ENCODE measurements at places on chromosomes 11 and 22.
A peak's percentile ranks its signal among the peaks of the same experiment; 100 is the strongest.

DNA sequence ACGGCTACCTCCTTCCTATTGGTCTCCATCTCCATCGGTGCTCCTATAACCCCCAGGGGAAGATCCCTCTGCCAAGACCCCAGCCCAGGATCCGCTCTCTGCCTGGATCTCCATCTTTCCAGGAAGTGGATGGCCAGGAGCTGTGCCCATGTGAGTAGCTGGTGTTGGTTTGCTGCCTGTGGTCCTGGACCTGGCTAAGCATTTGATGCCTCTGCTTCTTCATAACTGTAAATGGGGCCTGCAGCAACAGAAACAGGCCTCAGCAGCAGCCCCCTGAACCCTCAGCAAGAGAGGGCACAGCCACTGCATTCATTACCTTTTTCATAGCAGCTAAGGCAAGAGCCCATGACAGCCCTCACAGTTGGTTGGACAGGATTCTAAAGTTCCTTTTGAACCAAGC, 26.6 kb upstream of the CSNK2A3 start:
- no peak for DNase-seq

DNA sequence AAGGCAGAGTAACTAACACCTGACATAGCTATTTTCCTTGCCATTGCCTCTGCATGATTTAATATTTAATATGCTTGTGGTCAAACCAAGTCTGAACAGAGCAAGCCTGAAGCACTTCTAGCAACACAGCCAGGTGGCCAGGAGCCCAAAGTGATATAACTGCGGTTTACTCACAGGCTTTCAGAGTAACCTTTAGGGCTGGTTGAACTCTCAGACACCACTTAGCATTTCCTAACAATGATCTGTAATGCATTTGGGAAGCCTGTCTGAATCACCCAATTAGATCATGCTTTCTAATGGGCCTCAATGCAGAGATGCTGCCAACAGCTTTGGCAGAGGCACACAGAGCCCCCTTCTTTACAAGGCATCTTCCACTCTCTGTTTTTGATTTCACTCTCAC, 96.1 kb downstream of the FDX1 start:
- no peak for DNase-seq

DNA sequence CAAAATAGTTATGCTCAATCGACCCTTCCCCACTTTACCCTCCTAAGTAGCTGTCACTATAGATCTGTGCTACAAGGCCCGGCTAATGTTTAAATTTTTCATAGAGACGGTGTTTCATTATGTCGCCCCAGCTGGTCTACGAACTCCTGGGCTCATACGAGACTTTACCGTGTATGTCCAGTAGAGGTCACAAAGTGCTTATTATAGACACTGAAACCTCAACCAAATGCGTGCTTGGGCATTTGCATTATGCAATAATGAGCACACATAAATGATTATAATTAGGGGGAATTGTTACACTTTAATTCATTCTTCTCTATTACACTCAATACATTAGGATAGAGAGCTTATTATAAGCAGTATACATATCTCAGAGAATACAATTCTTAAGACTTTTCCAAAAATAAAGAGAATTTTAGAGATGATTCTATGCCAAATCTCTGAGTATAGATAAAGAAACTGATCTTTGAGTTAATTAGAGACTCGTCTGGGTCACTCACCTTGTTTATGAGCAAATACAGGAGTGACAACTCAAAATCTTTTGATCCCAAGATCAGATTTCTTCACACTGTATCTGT, 12.5 kb upstream of the MRPL16 start:
- DNase-seq, result peak; percentile 32

DNA sequence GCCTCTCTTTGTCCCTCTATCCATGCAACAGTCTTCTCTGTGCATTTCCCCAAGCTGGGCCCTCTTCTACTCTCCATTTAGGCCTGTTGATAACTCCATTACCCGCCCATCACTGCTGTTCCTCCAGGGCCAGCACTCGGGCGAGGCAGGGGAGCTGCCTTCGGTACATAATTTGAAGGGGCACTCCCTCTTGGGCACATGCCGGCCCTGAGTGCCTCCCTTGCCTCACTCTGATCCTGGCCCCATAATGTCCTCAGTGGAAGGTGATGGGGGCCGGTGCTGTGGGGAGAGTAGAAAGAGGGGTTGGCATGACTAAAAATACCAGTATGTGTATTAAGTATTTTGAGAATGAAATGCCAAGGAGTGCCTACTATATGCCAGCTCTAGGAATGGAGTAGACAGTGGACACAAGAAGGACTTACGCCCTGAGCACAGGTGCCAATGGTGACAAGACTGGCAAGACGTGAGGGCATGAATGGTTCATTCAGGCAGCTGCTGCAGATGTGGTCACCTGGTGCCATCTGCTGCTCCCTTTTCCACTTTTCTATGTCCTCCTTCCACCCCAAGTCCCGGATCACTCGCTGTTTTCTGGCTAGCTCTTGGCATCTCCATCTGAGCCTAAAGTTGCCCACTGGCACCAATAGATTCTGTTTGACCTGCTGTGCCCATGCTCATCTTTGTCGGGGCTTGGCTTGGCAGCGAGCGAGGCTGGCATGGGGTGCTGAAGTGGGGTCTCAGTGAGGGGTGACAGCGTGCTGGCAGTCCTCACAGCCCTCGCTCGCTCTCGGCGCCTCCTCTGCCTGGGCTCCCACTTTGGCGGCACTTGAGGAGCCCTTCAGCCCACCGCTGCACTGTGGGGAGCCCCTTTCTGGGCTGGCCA, 22.6 kb downstream of the TMEM218 start:
- DNase-seq, result no peak

GRCh38 chr22:46171940-46172339, 21.6 kb downstream of the PPARA start:
- DNase-seq, result no peak

DNA sequence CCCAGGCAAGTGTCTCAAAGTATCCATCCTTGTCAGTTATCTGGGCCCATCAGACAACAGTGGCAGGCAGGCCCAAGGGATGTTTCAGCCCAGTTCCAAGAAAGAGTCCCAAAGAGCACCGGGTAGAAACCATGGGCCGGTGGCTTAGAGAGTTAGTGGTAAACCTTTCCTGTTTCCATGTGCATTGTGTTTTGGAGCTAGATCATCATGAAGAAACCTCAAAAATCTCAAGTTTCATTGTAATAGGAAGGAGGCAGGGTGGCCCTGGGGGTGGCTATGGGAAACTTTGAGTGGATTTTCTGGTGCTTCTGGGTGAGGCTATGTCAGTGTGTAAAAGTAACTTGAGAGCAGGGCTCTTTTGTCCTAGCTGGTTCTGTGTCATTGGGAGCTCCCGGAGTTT, 68.1 kb downstream of the UBASH3B start:
- no peak for DNase-seq

DNA sequence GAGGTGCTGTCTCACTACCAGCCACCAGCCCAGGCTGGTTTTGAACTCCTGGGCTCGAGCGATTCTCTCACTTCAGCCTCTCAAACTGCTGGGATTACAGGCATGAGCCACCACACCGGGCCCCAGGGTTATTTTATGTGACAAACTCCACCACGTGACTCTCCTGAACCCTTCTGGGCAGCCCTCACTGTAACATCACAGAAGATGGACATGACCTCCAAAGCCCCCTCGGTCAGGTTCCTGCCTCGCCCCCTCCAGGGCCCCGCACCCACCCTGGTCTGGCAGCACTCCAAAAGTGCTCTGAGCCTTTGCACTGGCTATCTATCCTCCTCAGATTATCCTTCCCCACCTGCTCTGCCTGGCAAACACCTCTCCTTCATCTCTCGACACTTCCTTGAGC, 43.3 kb downstream of the RIBC2 start:
- no peak for DNase-seq

DNA sequence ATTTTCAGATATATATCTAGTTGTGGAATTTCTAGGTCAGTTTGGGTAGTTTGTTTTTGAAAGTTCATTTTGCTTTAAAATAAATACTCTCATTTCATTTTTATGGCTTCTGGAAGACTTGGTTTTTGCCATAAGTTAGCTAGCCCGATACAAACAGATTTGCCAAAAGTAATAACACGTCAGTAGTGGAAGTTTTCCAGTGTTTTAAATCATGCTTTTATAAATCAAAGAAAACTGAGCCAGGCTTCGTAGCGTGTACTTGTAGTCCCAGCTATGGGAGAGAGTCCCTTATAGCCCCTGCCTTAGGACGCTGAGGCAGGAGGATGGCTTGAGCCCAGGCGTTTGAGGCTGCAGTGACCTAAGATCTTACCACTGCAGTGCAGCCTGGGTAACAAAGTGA, 21.7 kb upstream of the MICALL1 start:
- no peak for DNase-seq

GRCh38 chr11:74853223-74853622, 95.7 kb downstream of the XRRA1 start:
- no peak for DNase-seq

- DNase-seq, result no peak
These were observed 277.4 kb upstream of the SESN3 start for GRCh38 chr11:95508219-95508890.
